Activated naive CD8-positive, alpha-beta T cell treated with anti-CD3 and anti-CD28 coated beads, Interleukin-2, amount 10 ng/mL, durations not matched to agents 7 days and 5 days (primary cell): ENCODE measurements at places on chromosomes 16 and 17. TPM values are rescaled to one million over a fixed set of nuclear protein-coding genes. Genes with fewer than 3 reads are reported as not detected.
A peak's percentile ranks its signal among the peaks of the same experiment; 100 is the strongest.

GRCh38 chr16:58462089-58462488, 37.9 kb upstream of the NDRG4 start:
- H3K36me3 ChIP-seq, result no peaks in the 10 kb centered on the region
- no peak overlapping the region for H3K27ac ChIP-seq
- no peak for DNase-seq
- no peak overlapping the region for H3K4me3 ChIP-seq

DNA sequence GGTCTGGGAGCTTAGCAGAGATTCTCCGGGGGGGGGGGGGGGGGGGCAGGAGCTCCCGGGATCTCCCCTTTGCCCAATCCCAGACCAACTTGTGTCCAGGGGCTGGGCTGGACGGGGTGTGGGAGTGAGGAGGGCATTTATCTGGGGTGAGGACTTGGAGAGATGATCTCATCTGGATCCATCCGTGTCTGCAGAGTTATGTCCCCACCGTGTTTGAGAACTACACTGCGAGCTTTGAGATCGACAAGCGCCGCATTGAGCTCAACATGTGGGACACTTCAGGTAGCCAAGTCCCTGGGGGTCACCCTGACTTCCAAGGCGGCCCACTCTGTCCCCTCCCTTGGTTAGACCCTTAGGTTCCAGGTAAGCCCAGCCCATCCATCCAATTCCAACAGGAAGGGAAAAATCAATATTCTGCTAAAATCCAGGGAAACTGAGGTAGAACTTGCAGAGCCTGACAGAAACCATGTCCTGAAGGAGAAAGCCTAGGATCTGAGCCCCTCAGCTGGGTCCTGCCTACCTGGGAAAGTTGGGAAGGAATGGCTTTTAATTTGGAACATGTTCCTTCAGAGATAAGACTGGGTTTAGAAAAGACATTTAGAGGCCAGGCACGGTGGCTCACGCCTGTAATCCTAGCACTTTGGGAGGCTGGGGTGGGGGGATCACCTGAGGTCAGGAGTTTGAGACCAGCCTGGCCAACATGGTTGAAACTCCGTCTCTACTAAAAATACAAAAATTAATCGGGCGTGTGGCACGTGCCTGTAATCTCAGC, 921 bp downstream of the RND2 start:
- H3K27ac ChIP-seq, result no peak overlapping the region
- no peak for DNase-seq
- peaks cover 10% of the 10 kb centered on the region for H3K4me1 ChIP-seq
- peaks cover 2% of the 10 kb centered on the region for H3K36me3 ChIP-seq
- peak overlapping the region; percentile 58 for H3K4me3 ChIP-seq

- H3K36me3 ChIP-seq, result no peaks in the 10 kb centered on the region
- DNase-seq, result peak; percentile 81
- H3K4me3 ChIP-seq, result peak overlapping the region; percentile 53
- H3K4me1 ChIP-seq, result peaks cover 11% of the 10 kb centered on the region
- no peaks in the 10 kb centered on the region for H3K27me3 ChIP-seq
Measured at GRCh38 chr16:56317998-56318826, 107.1 kb downstream of the AMFR start.

Gene POLR2C
- 61.1 TPM for total RNA-seq

Gene KRTAP17-1
- total RNA-seq, result not detected

- DNase-seq, result no peak
- no peak overlapping the region for H3K27ac ChIP-seq
- H3K4me3 ChIP-seq, result no peak overlapping the region
- peaks cover 2% of the 10 kb centered on the region for H3K4me1 ChIP-seq
Measured at GRCh38 chr16:67445913-67446907, 15.3 kb downstream of the HSD11B2 start.
